T1000 (cell line): ENCODE measurements at places on chromosomes 7 and 10.

DNA sequence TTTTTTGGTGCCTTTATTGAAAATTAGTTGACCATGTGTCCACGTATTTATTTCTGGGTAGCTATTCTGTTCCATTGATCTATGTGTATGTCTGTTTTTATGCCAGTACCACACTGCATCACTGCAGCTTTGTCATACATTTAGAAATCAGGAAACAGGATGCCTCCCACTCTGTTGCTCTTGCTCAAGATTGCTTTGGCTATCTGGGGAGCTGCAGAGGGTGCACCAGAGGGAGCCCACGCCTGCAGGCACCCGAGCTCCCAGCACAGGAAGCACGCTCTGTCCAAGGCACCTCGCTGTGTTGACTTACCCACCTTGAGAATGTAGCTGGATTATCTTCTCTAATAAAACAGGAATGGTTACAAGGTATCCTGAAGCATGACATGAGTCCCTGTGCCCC, 301.7 kb downstream of the TCERG1L start:
- DNase-seq = no peak

- no peak for DNase-seq
Measured at GRCh38 chr10:30027057-30028005, 32.1 kb downstream of the JCAD start.

GRCh38 chr10:60114765-60115586, 208.6 kb upstream of the CCDC6 start:
- no peak for DNase-seq

DNA sequence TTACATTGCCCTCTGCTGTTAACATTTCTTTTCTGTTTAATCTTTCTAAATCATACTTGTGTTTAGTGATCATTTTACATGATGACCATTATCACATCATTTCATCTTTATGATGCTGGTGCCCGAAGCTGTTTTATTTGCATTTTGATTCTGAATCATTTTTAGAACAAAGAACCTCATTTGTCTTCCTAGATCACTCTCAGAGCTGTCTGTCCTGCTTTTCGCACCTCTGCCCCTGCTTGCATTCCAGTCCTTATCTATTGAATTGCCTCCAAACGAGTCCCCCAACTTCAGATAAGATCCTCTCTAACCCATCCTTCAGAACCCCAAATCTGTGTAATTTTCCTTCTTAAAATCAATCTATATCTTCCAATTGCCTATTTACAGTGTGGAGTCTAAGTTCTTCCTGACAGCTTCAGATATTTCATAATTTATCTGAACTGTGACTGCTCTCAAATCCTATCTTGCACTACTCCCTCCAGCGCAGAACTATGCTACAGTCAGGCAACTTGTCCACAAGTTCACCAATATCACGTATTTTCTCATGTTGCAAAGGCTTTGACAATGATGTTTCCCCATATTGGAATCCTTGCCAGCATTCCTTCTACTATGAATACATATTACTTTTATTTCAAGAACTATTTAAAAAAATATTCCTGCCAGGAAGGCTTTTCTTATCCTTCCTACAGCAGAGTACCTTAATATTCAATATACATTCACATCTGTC, 346.5 kb upstream of the CACNA2D1 start:
- DNase-seq = no peak
